ENCODE measurements at places on chromosomes 16 and 17. TPM values are rescaled to one million over a fixed set of nuclear protein-coding genes. Genes with fewer than 3 reads are reported as not detected.
A peak's percentile ranks its signal among the peaks of the same experiment; 100 is the strongest.

ZNF821 gene
- 3.2 TPM for total RNA-seq

ANKRD40CL gene
- not detected for total RNA-seq

EZH1 gene
- total RNA-seq: 49.6 TPM

GP1BA gene
- not detected for total RNA-seq

OVCA2 gene
- total RNA-seq: 14.4 TPM

ATP2A1 gene
- total RNA-seq: 0.45 TPM

RPAIN gene
- 26.5 TPM for total RNA-seq

DPEP1 gene
- not detected for total RNA-seq

FKBP10 gene
- 10.2 TPM for total RNA-seq

MYL4 gene
- 133 TPM for total RNA-seq

GRCh38 chr17:57050306-57050705 is 34.7 kb upstream of the AKAP1 start:
- no peak for DNase-seq

DNA sequence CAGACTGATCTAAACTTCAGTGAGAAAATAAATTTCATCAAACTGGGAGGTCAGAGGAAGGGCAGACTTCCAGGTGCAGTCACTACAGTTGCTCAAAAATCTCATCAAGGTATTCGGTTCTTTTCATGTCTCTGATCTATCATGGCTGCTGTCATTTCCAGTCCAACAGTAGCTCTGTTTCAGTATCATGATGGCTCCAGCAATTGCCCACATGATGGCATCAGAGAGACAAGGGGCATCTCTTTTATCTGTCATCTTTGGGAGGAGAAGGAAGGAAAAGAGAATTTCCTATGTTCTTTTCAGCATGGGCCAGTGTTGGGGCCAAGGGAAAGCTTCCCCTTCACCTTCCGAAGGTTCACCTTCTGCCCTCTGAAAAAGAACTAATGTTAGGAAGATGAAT is 504.9 kb upstream of the HSBP1 start:
- DNase-seq: no peak

- no peak for DNase-seq
Observed at GRCh38 chr16:46808997-46809396, 22.0 kb downstream of the C16orf87 start.

DNA sequence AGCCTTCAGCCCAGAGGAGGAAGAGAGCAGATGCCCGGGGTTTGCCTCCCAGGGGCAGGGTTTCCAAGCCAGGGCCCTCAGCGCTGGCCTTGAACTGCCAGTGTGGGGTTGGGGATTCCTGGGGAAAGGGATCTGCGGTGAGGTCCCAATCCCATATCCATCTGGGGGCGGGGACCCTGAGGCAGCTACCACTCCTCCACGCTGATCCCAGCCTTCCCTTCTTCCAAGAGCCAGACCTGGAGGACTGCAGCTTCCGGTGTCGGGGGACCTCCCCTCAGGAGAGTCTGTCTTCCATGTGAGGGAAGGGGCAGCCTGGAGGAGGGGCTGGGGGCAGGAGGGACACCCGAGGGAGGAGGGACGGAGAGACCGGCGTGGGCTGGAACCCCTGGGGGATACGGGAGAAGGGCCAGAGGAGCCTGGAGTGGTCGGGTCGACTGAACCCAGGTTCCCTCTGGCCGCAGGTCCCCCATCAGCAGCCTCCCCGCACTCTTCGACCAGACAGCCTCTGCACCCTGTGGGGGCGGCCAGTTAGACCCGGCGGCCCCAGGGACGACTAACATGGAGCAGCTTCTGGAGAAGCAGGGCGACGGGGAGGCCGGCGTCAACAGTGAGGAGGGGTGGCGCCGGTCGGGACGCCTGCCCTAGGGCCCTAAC is 10.7 kb upstream of the CISD3 start:
- no peak for DNase-seq

GRCh38 chr17:72307836-72308235 is 187.0 kb downstream of the SOX9 start:
- DNase-seq: no peak

DNA sequence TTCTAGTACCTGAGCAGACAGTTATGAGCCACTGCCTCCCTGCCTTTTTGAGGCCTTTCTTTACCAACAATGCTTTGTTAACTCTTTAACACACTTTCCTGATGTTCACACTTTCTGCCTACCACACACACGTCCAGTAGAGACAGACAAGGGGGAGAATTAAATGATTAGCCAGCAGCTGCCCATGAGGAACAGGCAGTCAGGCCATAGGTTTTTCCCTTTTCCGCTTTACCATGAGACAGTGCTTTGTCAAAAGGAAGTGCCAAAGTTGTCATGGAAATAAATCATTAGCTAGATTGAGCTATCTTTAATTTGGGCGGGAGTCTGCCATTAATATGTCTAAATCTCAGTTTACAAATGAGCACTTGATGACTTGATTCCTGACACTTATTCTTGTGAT is 102.1 kb downstream of the PITPNC1 start:
- no peak for DNase-seq

GRCh38 chr16:78483124-78483992 is 383.9 kb downstream of the WWOX start:
- no peak for DNase-seq

GRCh38 chr16:83870830-83871229 is 28.1 kb upstream of the MLYCD start:
- no peak for DNase-seq

- DNase-seq: no peak
Observed at GRCh38 chr17:56599088-56599487, 5.6 kb downstream of the NOG start.

GRCh38 chr17:74176546-74177001 is 26.9 kb upstream of the RPL38 start:
- DNase-seq: peak; percentile 60

DNA sequence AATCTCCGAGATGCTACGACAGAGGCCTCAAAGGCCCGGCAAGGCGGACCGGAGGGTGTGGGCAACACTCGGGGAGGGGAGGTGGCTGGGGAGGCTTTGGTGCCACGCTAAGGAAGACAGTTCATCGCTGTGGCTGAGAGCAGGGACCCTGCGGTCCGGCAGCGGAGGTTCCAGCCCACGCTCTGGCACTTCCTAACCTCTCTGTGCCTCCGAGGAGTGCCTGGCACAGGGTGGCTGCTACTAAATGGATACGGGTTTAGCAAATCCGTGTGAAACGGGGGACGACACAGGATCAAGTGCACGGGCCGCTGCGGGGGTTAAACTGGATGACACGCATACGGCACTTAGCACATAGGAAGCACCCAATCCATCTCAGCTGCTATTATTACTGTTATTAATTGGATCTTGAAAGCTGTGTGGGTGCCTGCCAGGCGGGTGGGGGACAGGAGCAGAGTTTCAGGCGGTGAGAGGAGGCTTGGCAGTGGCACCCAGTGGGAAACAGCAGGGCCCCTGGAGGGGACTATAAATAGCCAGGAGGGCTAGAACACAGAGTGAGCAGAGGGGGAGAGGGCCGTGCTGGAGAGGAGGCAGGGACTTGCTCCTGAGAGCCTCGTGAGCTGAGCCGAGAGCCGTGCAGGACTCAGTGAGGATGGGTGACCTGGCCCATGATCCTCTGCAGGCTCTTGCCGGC is 45.0 kb downstream of the ABR start:
- peak; percentile 86 for DNase-seq

DNA sequence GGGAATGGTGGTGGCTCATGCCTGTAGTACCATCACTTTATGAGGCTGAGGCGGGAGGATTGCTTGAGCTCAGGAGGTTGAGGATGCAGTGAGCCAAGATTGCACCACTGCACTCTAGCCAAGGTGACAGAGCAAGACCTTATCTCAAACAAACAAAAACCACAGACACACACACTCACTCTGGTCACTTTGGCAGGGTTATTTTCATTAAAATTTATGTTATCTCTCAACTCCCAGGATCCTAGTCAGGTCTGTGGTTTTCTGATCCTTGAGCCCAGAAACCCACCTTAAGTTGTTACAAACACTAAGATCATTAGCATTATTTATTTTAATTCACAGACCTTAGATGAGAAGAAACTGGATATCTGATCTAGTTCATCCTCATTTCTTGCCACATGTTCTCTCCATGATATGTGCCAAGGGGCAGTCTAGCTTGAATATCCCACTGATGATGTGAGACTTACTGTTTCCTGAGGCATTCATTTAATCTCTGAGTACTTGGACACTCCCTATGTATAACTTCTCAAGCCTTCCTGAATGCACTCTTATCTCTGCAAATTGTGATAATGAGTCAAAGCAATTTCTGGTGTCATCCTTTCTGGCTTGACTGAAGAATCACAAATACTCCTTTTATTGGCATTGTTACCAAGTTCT is 9.6 kb downstream of the ABHD15 start:
- no peak for DNase-seq

GRCh38 chr16:272633-273546 is 2.9 kb downstream of the RGS11 start:
- no peak for DNase-seq

GRCh38 chr16:53071748-53072301 is 17.0 kb downstream of the CHD9 start:
- DNase-seq: peak; percentile 89

DNA sequence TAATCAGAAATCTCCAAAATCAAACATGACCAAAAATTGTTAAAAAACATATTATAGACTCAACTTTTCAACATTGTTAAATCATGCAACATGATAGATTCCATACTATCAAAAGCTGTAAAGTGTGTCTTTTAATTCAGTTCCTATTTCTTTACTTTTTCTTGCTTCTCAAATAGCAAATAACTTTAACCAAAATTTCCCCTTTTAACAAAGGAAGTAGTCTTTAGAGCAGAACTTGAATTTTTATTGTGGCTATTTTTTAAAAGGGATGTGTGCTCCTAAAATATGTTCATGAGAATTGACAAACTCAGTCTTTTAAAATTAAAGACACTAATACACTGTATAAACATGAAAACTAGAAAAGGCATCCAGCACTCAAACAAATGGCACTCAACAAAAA is 49.1 kb downstream of the SPAG9 start:
- DNase-seq: no peak

DNA sequence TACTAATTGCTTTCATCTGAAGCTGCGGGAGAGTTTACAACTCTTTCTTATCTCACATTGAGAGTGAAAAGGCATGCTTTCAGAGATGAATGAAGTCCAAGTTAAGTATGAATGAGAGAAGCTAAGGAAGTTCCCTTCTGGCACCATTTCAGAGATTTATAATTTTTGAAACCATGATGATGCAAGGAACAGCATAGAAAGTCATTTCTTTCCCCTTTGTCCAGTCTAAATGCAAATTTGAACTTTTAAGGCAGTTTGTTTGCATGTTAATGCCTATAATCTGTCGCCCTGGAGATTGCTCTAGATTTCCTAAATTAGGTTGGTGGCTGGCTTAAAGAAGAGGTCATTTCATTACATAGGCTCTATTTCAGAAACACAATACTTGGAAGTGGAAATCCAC is 594.8 kb upstream of the GOT2 start:
- no peak for DNase-seq

DNA sequence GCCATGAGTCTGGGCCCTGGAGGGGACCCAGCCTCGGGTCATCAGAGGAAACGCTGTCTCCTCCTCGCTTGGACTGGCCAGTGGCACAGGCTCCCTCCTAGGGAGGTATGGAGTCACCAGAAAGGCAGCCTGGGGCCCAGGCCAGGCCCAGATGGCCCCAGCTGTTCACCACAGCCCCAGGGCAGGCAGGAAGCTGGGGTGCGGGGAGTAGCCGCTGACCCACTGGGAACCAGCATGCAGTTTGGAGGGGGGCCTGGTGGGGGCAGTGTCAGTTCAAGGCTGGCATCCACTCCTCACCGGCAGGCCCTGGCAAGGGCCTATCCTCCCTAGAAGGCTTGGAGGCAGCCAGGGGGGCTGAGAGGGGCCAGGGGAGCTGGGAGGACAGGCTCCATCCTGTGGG is 48.8 kb downstream of the SDK2 start:
- peak; percentile 81 for DNase-seq

DNA sequence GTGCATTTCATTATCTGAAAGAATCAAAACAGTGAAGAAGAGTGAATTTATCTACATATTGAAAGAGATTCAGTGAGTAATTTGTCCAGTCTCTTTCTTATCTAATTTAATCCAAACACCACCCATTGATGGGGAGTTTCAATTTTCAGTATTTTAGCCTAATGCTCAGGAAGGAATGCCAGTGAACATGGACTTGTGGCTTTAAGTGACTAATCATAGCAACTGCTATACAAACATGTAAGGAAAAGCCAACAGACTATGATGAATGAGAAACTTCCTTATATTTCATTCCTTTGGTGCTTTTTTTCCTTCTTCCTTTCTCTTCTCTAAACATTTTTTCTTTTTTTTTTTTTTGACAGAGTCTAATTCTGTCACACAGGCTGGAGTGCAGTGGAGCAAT is 885.8 kb downstream of the KCNJ2 start:
- no peak for DNase-seq

- DNase-seq: no peak
Observed at GRCh38 chr16:50154420-50154950, 1.4 kb downstream of the TENT4B start.

- no peak for DNase-seq
Observed at GRCh38 chr16:5257462-5257861, 159.9 kb upstream of the EEF2KMT start.

DNA sequence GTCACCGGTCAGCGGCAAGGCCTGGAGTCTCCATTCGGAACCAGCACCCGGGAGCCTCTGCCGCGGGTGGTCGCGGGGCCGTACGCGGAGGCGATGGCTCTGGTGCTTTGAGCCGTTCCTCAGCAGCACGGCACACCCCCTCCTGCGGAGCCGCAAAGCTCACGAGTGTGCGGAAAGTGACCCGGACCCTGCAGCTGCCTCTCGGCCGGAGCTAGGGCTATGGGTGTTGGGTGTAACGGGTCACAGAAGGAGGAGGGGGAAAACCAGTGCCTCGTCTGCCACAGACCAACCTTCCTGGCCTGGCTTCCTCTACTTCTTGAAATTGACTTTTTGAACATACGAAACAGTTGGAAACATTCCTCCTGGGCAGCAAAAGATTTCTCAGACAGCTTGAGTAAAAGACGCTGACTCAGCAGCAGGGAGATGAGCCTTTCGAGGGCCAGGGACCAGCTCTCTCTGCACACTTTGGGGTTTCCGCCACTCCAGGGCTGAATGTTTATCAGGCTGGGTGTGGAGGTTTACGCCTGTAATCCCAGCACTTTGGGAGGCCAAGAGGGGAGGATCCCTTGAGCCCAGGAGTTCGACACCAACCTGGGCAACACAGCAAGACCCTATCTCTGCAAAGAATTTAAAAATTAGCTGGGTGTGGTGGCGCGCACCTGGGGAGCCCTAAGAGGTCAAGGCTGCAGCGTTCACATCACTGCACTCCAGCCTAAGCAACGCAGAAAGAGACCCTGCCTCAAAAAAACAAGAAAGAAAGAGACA is 26.4 kb upstream of the PITPNA start:
- DNase-seq: no peak

Measured in left ventricle myocardium superior (tissue), 1 donor.